ENCODE measurements at places on chromosomes 7 and 10.

DNA sequence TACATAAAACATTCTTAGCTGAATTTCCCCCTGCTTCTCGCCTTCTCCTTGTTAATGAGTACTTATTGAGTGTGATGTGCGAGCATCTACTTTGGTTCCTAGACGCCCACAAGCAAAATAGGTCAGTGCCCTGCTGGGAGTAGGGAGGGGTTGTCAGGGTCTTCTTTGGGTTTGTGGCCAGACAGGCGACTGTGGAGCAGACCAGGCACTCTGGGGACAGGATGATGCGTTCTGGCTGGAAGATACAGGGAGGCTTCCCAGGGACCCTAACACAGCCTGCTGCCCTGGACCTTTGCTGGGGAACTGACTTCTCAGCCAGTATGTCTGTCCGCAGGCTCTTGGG is 227.2 kb downstream of the CUX1 start:
- DNase-seq, result no peak

GRCh38 chr10:49783645-49784044 is 21.5 kb upstream of the OGDHL start:
- DNase-seq, result no peak

GRCh38 chr7:40704172-40704571 is 569.4 kb downstream of the SUGCT start:
- no peak for DNase-seq

- no peak for DNase-seq
These were observed 101.2 kb upstream of the APBB1IP start for GRCh38 chr10:26336979-26337378.

- DNase-seq, result no peak
These were observed 236.4 kb upstream of the CCDC6 start for GRCh38 chr10:60142736-60143135.

DNA sequence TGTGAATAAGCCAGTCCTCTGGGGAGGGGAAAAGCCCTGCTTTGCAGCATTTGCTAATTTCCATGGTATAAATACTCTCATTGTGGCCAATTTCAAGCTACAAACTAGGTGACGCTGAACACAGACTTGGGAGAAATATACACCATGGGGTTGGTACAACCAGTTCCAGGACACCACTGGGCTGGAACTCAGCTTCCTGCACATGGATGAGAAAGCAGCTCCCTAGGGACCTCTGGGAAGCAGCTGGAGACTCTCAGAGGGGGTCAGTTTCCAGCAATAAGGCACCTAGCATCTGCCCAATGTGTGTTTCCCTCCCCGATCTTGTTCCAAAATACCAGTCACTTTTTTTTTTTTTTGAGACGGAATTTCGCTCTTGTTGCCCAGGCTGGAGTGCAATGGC is 56.8 kb upstream of the WDR11 start:
- DNase-seq, result no peak

DNA sequence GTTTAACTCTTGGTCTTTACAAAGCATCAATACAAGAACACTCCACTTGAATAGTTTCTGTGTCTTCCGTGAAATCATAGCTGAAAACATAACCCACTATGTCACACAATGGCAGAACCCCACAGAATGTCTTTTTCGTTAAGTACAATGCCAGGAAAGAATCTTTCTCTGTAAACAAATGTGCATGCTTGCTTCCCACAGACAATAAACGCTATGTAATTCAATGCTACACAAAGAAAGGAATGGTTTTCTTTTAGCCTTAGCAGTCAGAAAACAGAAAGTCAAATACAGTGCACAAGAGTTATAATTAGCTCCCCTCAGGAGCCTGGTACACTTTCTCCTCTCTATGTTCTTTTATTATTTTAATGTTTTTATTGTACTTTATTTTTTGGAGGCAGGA is 186.1 kb downstream of the SRPK2 start:
- no peak for DNase-seq

Data from stimulated activated CD8-positive, alpha-beta memory T cell treated with anti-CD3 and anti-CD28 coated beads, Interleukin-4, amount 100 ng/mL, for 1 hour (primary cell).